ENCODE measurements at places on chromosomes 12 and 14.

DNA sequence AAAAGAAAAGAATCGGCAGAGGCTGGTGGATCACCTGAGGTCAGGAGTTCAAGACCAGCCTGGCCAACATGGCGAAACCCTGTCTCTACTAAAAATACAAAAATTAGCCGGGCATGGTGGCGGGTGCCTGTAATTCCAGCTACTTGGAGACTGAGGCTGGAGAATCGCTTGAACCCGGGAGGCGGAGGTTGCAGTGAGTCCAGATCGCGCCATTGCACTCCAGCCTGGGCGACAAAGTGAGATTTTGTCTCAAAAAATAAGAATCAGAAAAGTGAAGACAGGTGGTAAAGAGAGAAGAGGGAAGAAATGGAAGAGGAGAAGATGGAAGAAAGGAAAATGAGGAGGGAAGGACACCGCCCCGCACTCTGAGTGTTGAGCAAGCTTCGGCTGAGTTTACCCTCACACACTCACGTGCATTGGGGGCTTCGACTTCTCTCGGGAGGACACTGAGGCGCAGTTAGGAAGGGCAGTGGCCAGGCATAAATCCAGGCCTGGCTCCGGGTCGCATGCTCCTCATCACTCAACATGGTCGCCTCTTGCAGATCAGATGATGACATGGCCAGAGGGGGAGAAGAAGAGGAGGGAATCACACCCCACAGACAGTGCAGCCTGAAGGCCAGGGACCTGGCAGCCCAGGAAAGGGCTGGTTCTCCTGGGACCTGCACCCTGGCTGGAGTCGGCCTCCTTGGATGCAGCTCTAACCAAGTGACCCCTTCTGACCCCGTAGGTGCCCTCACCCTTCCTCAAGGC lies 61.1 kb downstream of the PRMT8 start:
- no peak for DNase-seq

GRCh38 chr14:61171727-61172126 lies 109.4 kb downstream of the TMEM30B start:
- no peak for DNase-seq

GRCh38 chr14:97920201-97920600 lies 1123.0 kb downstream of the VRK1 start:
- no peak for DNase-seq

DNA sequence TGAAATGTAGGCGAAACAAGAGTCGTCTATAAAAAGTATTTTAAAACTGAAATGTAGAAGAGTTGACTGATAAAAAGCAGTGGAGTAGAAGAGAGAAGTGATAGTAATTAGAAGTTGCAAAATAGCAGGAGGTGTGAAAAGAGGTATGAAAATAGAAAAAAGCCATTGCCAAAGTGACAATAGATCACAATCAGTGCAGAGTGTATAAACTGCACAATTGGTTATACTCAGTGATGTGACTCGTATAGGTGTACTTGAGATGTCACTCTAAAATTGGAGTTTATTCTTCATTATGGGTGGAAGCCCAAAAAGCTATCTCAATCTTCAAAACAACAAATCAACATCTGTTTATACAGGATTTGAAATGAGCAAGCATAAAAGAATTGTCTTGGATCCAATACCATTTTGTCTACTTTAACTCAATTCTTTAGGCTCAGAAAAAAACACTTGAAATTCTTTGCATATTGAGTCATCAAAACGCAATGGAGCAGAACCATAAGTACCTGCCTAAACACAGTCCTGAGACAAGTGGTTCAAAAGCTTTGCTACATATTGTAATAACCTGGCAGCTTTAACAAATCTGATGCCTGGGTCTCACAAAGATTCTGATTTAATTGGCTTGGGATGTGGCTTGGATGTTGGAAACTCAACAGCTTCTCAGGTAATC lies 8.8 kb downstream of the IKBIP start:
- DNase-seq: no peak

- DNase-seq: no peak
These were observed 164.4 kb upstream of the GSC start for GRCh38 chr14:94934276-94934810.

Data from occipital lobe (tissue), 3 donors.